ENCODE measurements at places on chromosomes 3 and 15.

DNA sequence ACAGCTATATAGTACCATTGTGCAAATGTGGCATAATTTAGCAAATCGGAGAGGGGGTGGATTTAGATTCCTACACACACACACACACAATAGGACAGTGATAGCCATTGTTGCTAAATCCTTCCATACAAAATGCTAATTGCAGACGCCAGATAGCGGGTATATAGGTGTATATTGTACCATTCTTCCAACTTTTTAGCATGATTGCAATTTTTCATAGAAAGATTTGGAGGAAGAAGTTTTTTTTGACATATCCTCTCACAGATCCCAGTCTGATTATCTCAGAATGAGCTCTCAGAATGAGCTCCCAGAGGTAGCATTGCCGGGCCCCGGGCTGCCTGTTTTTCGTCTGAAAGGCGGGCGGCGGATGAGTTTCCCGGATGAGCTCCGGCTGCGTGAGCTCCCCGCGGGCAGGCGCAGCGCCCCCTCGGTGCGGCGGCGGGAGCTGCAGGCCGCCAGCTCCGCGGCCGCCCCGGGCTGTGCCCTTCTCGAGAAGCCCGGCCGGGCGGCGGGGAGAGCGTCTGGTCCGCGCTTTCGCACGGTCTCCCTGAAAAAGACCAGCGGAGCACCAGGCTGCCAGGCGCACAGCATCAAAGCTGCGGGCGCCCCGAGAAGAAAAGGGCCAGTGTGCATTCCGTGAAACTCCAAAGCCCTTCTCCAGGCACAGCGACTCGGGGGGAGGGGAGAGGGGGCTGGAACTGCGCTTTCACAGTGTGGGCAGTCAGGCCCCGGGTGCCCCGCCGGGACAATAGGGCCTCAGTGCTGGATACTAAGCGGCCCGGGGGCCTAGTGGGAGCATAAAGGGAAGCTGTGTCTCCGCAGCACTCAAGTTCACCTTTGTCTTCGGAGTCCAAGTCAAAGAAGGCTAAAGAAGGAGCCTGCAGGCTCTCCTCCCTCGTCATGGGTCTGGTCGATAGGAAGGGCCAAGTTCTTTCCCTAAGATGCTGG is 12.0 kb upstream of the SHC4 start:
- peak; percentile 77 for DNase-seq

DNA sequence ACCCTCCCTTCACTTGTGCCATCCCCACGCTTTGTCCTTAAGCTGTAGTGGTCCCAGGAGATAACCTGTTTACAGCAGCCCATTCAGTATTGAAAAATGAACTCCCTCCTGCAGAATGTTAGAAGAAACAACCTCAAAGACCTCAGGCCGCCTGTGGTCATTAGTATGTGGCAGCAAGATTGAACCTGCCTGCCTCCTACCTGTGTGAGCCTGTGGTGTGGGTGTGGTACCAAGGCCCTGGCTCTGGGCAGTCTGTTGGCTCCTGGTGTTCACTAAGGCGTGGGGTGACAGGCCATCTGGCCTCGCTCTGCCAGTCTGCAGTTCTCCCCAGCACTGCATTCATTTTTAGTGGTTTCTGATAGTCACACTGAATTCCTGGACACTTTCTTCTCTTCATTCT is 21.0 kb downstream of the LSM3 start:
- DNase-seq: no peak

GRCh38 chr3:160448845-160449635 is 546 bp downstream of the TRIM59 start:
- no peak for DNase-seq

- no peak for DNase-seq
Observed at GRCh38 chr3:183350164-183350563, 78.3 kb downstream of the MCF2L2 start.

DNA sequence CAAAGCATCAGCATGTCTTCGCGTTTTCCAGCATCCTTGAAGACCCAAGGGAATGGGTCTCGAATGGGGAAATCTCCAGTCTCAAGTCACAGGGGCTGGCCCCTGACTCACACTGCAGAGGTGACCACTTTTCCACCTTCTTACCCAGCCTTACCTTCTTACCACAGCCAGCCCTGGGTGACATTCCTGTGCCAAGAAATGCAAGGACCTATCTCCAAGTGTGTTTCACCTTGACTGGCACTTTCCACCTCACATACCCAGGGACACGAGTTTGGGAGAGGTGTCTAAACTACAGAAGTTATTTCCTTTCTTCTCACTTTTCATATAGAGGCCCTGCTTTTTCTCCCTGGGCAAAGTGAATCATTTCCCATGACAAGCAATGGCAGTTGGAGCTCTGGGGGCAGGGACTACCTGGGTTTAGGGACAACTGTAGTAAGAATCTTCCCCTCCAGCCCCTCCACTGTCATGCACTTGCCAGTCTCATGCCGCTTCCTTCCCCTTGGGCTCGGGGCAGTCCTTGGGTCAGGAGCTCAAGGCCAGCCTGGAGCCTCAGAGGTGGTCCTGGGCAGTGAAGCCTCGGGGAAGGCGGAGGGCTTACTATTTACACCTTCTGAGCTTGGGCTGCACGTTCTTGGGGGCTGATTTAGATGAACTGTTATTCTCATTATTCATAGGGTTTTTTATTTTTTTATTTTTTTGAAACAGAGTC is 16.8 kb downstream of the PAQR5 start:
- DNase-seq: no peak

DNA sequence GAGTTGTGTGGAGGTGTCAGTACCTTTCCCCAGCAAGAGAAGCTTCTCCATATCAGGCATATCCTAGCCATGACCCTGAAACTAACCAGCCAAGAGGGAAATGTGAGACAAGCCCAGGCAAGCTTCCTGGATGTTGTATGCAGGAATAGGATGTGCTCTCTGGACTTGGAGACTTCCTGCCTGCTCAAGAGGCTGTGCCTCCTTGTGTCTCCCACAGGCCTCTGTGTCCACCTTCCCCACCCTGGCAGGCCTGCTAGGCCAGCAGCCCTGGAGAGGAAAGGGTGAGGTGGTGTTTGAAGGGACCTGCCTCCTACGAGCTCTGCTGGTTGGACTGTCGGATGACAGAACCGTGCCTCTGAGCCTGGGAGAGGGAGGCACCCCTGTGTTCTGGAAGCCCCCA is 2.1 kb upstream of the DYNLT2B start:
- no peak for DNase-seq

DNA sequence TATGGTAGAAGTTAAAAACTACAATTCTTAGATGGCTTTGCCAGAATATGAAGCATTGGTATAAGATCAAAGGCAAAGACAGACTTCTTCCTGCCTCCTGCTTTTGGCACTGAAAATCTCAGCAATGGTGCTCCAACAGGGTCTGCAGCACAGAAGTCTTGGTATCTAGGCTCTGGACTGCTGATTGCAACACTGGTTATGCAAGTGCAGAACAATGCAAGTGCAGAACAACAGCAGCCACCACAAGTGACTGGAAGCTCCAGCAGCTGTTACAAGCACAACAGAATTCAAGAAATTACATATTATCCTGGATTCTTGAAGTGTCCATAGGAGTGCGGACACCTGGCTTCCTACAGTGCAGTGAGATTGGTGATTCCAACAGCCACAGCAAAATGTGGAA is 33.7 kb downstream of the ZBTB20 start:
- DNase-seq: no peak

DNA sequence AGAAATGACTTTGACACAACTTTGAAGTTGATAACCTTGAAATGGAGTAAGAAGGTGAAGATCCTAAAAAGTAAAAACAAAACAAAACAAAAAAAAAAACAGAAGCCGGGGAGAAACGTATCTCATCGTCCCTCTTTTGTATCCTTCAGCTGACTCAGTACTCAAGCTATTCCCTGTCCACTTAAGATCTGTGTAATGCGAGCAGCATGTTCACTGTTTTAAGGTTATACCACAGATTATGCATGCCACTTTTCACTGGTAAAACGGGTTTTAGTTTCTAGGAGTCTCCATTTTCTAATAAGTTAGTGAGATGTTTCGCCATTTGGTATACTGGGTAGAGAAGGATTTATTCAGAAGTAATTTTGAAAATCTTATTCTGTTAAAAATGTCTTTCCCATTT is 324.3 kb downstream of the FEZF2 start:
- DNase-seq: no peak

GRCh38 chr3:143119974-143120715 is 574 bp downstream of the CHST2 start:
- peak; percentile 49 for DNase-seq

DNA sequence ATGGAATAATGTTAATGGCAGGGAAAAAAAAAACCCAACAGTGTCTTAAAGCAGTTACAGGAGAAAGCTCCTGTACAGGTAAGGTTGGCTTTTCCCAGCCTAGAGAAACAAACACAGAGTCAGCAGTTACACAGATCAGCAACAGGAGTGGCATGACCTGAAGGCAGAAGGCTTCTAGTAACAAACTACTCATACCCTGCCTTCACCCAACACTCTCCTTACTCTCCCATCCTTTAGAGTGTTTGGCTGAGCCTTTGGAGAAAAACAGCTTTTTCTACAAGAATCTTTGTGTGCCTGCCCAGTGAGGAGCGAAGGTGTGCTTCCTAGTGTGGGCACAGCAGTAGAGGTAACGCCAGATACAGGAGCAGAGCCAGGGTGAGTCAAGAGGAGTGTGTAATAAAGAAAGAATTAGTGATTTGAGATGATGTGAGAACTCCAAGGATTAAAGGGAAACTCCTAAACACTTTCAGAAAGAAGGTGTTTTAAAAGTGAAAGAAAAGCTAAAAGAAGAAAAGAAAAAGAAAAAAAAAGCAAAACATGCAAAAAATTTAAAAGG is 152.7 kb downstream of the POLR2M start:
- no peak for DNase-seq

DNA sequence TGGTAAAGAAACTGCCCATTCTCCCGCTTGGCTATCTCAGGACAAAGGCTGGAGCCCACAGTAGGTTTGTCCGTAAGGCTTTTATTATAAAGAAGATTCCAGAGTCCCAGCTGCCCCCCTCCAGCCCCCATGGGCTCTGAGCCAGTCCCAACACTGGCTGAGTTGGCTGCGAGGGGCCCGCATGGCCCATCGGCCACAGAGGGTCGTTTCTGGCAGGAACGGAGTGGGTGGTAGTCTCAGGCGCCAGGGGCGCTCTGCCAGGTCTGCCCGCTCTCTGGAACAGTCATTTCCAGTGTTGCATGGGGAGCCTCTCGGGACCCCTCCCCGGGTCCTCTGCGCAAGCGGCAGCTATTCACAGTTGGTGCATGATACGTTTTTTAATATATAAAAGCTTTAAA is 12.2 kb downstream of the H1-8 start:
- no peak for DNase-seq

- DNase-seq: no peak
Observed at GRCh38 chr3:17801131-17801530, 58.7 kb upstream of the TBC1D5 start.

DNA sequence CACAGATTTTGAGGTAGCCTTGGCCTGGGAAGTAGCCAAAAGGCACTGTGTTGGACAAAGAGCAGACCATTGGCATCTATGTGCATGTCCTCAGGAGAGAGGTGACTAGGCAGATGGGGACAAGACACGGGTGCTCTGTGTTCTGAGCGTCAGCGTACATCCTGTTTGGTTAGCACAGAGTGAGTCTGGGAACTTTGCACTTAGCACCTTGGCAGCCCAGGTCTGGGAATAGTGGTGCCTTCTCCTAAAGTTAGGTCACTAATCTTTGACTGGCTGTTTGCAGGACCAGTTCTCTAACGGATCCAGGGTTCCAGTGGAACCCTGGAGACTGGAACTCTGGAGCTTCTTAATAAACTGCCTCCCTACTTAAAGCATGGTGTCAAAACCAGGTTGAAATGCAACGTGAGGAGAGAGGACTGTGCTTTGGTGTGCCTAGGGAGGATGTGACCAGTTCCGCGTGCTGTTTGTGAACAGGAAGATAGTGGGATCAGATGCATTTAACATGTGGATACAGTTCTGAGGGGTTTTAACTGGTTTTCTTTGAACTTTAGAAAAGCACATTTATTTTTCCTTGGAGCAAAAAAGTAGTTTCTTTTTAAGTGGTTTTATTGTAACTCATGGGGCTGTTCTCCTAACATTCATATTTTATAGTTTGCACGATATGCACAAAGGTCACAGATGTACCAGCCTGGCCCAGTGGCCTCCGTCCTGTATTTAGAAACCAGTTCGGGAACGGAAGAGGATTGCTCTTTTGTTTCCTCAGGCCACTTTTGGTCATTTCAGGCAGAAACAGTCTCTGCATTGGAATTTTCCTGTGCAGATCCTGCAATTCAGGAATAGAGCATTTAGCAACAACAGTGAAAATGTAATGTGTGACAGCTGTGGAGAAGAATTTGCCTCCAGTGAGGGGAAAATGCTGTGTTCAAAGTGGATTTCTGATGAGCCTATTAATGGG is 48.8 kb downstream of the ABHD2 start:
- DNase-seq: no peak

DNA sequence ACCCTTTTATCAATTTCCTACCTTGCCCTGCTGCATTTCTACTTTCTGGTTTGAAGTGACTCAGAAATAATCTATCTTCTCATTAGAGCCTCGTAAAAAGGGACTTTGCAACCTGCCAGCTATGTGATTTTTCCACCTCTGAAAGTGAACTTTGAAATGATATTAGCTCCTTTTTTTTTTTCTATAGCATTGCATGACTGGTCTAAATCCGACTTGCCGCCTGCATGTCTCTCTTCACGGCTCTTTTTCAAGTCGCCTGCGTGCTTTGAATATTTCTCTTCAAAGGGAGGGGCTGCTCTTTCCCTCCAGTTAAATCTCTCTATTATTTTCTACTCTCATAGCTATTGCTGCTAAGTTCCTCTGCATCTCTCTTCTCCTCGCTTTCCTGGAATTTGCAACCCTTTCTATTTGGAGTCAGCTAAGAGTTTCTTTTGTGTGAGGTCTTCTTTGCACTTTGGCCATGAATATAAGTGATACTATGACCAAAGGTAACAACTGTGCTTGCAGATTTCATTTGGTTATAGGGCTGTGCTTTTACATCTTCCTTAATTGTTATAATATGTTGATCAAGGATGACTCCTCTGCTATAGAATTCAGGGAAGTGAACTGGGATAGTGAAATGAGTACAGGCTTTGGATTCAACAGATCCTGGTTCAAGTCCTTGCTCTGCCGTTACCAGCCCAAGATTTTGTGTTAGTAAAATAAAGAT is 541.1 kb downstream of the AGBL1 start:
- DNase-seq: no peak

- no peak for DNase-seq
Observed at GRCh38 chr3:3082234-3082924, 27.8 kb downstream of the IL5RA start.

DNA sequence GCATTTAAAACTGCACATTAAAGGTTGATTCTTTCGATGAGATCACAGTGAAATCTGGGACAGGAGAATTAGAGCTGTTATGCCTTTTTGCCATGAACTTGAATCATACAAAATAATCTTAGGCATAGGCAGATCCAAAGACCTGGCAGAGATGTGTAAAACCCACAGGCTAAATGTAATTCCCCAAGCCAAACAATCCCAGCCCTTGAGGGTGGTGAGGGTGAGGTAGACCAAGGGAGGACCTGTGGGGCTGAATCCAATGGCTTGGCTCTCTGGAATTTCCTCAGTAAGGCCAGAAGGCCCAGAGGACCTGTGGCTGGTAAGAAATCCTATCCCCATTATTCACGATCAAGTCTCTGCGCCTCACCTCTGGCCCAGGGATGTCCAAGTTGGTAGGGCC is 80.5 kb upstream of the MEX3B start:
- DNase-seq: no peak

Data from NCI-H2227 treated with DMSO at 0.1 percent for 48 hours (cell line).